Amniotic stem cell (primary cell): ENCODE measurements at places on chromosomes 5 and 9.

DNA sequence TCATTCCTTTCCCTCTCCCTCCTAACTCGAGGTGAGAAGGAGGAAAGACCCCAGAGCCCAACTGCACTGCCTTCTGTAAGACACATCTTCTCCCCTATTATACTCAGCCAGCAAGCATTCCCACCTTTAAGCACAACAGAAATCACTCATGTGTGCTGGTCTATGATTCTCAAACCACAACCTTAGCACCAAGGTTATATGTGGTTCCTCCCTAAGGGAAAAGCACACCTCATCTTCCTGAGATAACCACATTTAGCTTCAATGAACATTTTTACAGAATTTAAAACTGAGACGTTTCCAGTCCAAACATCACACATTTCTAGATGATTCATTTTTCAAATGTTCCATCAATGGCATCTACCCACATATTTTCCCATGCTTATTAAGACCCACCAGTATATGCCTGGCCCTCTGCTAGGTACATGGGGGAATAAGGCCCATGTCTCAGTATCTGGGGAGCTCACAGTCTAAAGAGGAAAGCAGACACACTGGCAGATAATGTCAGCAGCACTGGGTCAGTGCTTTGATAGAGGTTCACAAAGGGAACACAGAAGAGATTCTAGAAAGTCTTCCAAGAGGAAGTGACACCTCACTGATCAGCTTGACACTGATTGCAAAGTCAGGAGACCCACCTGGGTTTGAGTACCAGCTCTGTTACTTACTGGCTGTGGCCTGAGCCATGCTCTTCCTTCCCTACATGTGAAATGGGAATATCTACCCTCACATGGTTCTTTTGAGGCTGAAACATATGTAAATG is 245.4 kb downstream of the DENND1A start:
- DNase-seq = no peak

GRCh38 chr5:59597690-59598546 is 295.6 kb downstream of the PDE4D start:
- no peak for DNase-seq

DNA sequence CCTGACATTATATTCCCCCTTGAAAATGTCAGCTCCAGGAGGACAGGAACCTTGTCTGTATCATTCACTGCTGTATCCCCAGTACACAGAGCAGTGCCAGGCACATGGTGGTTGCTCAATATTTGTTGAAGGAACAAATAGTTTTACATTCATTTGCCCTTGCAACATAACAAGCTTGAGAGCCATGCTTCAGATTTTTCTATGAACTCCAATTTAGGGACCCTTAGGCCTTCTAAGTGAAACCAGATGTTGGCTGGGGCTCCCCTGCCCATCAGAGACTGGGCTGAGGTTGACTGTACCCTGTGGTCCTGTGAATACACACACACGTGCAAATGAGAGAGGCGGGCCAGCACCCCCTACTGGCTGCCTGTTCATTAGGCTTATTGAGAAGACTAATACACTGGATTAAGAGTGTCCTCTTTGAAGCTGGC is 214.9 kb upstream of the WWC1 start:
- no peak for DNase-seq

DNA sequence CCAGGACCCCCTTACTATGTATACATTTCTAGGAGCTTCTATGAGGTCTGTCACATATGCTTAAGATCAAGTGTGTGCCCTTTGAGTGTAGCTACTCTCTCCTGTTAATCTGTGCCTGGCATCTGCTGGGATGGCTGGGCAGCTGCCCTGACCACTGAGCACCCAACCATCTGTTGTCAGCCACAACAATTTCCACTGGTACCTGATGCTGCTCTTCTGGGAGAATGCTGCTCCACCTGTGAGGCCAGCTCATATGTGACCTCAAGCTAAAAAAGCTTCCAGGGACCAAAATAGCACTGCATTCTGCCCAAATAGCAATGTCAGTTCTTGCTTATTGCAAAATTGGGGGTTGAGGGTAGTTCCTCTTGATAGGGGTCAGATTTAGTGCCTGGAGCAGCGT is 595.6 kb downstream of the RAB3C start:
- DNase-seq = no peak

GRCh38 chr9:123440256-123440655 is 84.3 kb downstream of the CRB2 start:
- DNase-seq = no peak

- DNase-seq = no peak
Observed at GRCh38 chr5:124663101-124663506, 83.3 kb downstream of the ZNF608 start.

DNA sequence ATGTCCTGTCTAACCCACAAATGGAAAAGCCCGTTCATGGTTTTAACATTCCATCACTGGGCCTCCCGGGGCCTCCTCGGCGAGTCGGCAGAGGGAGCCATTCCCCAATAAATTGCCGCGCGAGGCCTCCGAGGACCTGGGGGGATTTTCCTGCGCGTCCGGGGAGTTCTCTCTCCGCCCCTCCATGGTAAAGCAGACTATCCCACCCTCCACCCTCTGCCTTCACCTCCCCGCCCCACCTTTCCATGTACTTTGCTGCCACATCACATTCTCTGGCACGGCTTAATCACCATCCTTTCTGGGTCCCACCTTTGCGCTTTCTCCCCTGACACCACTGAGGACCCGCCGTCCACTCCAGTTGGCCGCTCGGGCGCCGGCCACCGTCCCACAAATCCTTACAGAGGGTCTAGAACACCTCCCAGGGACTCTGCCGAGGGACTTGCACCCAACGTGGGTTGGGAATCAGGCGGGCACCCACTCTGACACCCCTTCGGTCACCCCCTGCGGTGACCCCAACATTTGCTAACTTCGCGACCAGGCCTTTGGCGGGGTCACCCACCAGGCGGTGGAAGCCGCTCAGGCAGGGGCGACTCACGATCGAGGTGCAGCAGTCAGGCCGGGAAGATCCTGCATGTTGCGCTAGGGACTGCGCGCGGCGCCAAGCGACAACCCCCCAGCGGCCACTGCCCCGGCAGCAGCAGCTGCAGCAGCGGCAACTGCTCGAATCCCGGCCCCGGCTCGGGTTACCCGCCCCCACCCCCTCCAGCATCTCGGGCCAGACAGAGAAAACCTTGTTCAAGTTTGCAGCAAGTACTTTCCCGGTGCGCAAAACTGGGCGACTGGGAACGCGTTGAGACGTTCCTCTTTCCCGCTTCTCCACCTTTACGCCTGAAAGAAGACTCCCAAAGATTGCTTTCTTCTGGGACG is at the start of gene MEGF10:
Gene MEGF10, plus strand, starts transcription at position 778 of the 927 bp plus-strand sequence. CDS start 40,513 bp downstream, outside the sequence.
- DNase-seq = peak; percentile 66

DNA sequence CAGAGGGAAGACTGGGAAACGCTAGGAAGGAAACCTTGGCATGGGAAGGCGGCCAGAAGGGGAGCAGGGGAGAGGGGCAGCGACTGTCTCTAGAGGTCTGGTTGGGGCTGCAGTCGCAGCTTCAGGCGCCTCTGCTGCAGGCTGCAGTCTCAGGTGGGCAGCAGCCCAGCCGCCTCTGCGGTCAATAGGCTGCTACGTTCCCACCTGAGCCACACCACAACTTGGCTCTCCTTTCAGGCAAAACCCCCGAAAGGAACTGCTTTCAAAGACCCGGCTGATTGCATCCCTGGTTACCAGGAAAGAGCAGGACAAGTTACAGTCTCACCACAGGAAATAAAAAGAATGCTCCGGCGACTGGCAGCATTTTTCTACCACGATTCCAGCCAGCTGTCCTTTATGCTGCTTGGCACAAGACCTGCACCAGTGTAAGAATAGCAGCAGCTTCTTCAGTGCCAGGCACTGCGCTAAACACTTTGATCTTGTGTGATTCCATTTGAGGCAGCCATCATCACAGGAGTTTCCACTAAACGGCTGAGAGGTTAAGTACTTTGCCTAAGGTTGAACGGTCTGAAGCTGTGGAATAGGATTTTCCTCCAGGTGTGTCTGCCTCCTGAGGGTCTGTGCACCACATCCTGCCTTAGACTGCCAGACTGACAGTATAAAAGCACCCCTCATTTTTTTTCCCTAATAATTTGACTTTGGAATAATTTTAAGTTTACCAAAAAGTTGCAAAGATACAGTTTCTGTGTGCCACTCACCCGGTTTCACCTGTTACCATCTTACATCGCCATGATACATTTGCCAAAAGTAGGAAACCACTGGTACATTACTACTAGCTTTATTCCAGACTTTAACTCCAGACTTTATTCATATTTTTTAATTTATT is 7.5 kb downstream of the RPS14 start:
- no peak for DNase-seq

GRCh38 chr9:121216271-121216805 is 14.7 kb upstream of the RAB14 start:
- no peak for DNase-seq

GRCh38 chr9:72477930-72478518 is 43.4 kb upstream of the TMC1 start:
- DNase-seq = no peak

GRCh38 chr9:121997791-121998190 is 95.3 kb downstream of the TTLL11 start:
- DNase-seq = no peak
